ENCODE measurements at places on chromosomes 4 and X. TPM values are rescaled to one million over a fixed set of nuclear protein-coding genes. Genes with fewer than 3 reads are reported as not detected.

Gene CCNQ
- 18.9 TPM for total RNA-seq

Gene LEF1
- total RNA-seq: 9.1 TPM

- no peak for DNase-seq
Observed at GRCh38 chrX:45009371-45010000, 136.5 kb downstream of the KDM6A start.

- peak; percentile 66 for DNase-seq
Observed at GRCh38 chrX:54921427-54922021, 900 bp downstream of the TRO start.

Gene HTRA3
- 25.0 TPM for total RNA-seq

GRCh38 chrX:40171513-40172400 is 74.0 kb upstream of the BCOR start:
- DNase-seq: peak; percentile 80

- no peak for DNase-seq
Observed at GRCh38 chr4:184294606-184295133, 77.0 kb upstream of the ENPP6 start.

DNA sequence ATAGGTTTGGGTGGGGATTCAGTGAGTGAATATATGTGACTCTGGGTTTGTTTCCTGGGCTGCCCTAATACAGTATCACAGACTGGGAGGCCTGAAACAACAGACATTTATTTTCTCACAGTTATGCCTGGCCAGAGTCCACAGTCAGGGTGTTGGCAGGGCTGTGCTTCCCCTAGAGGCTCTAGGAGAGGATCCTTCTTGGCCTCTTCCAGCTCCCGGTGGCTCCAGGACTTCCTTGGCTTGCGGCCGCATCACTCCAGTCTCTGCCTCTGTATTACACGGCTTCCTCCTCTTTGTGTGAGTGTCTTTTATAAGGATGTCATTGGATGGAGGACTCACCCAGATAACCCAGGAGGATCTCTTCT is 5.2 kb upstream of the JAKMIP1 start:
- DNase-seq: no peak

- no peak for DNase-seq
Observed at GRCh38 chr4:110085131-110085530, 113.3 kb downstream of the ELOVL6 start.

DNA sequence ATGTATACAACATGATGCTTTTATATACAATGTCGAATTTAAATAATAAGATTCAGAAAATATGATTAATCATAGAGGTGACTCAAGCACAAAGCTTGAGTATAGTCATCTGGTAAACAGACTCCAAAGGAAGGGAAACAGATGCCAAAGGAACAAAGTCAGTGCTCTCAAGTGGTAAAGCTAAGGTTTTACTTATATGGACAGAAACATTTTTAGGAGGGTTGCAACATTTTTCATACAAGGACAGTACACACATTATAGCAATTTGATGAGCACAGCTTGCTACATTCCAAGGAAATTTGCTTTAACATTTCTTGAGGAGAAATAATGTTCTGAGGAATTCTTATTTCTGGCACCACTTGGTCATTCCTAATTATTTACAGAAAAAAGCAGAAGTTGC is 333.4 kb upstream of the AADAT start:
- no peak for DNase-seq

DNA sequence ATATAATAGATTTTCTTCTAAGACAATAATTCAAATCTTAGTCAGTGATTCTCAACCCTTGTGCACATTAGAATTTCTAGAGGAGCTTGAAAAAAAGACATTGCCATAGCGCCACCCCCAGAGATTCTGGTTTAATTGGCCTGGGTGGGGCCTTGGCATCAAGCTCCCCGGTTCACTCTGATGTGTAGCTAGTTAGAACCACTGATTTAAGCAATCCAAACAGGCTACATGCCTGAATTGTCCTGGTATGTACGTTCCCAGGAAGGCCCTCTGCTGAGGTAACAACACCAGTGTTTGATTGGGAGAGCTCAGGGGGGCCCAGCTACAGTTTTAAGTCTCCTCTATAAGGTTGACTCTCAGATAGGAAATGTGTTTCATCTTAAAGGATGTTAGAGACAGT is 1.3 kb upstream of the ATP10D start:
- DNase-seq: no peak

GRCh38 chr4:15318621-15319348 is 109.0 kb upstream of the C1QTNF7 start:
- no peak for DNase-seq

DNA sequence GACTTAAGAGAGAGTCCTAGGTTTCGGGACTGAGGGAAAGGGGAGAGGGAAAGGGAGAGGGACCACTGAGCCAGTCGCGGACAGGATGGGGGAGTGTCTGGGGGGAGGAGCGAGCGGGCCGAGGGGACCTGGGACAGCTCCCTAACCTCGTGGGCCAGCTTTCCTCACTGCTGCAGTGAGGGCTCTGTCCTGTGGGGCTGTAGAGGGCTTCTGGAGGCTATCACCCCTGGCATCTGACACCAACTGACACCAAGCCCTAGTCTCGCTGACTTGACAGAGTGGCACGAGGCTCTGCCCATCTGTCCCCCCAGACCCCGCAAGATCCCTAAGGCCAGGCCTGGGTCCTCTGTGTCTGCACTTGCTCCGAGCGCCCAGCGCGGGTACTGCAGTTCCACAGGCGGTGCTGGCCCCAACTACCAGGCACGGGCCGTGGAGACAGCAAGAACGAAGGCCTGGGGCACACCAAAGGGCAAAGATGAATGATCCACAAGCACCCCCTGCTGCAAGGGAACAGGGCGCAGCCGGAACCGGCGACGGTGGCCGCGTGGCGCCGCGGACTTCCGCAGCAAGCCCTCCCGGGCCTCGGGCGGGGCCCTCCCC is 465 bp downstream of the HAUS7 start:
- no peak for DNase-seq

DNA sequence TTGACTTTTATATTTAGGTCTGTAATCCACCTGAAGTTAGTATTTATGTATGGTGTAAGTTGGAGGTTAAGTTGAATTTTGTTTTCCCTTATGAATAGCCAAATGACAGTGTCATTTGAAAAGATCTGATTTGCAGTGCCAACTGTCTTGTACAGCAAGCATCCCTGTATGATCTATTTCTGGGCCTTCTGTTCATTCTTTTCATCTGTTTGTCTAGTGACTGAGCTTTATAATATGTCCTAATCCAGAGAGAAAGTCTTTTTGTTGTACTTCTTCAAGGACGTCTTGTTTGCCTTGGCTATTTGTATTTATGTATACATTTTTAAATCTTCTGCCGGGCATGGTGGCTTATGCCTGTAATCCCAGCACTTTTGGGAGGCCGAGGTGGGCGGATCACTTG is 39.6 kb downstream of the CDKL5 start:
- no peak for DNase-seq

Gene PPP1R2C
- not detected for total RNA-seq

DNA sequence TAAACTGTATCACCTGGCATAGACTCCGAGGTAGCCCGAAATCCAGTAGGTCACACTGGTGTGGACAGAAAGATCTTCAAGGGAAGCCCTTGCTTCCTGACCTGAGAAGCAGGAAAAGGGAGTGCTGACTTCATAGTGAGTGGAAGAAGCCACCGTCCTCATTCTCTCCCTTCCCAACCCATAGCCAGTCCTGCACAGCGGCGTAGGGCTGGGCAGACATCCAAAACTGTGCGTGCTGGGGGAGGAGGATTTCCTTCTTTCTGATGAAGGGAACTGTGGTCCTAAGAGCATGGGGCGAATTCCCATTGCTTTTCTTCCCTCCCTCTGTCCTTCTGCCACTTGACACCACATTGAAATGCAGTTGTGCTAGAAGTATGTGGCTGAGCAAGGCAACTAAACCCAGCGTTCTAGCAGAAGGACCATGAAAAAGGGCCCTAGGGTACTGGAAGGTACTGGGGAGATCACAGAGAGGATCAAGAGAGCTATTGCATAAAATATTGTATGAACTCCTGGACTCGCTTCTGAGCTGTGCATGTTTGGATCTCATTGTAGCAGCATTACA is 66.9 kb downstream of the STOX2 start:
- DNase-seq: no peak

GRCh38 chr4:88196013-88196365 is 37.5 kb upstream of the ABCG2 start:
- no peak for DNase-seq
